ENCODE measurements at places on chromosomes 5 and 9. TPM values are rescaled to one million over a fixed set of nuclear protein-coding genes. Genes with fewer than 3 reads are reported as not detected.

SPACA9 gene
- total RNA-seq = 3.2 TPM

IL5 gene
- total RNA-seq = not detected

MAPKAP1 gene
- total RNA-seq = 76.1 TPM

AK8 gene
- 0.15 TPM for total RNA-seq

LRRC19 gene
- total RNA-seq = not detected

TMC1 gene
- 0.68 TPM for total RNA-seq
